ENCODE measurements at places on chromosomes 1 and 21.

DNA sequence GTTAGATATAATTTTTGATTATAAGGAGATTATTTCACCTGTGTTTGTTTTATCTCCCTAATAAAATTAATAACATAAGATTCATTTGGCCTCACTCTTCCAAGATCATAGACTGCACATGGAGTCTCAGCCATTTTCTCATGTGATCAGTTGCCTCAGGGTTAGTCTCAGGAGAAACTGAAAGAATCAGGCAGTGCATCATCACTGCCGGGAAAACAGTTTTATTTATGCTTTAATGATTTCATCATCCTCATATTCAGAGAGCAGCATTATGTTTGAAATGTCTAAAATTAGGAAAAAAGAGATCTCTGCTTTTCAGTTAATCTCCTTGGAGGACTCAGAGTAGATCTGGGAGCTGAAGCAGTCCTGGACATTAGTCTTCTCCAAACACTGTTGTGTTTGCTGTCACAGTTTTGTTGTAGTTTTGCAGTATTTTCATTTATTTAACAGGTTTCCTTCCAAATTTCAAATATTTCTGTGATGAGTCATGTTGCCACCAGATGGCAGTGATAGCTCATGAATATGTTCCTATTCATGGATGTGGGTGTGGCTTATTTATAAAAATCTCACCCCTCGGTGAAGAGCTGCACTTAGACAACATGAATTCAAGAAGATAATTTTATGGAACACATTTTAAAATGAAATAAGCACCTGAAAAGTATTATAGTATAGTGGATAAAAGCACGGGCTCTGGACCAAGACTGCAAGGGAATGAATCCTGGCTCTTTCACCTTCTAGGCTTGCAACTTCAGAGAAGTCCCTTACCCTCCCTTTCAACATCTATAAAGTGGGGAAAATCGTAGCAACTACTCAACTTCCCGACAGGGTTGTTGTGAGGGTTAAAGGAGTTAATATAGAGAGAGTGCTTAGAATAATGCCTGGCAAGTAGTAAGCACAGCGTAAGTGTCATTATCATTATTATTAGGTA lies 31.2 kb downstream of the CHD1L start:
- no peak for DNase-seq

DNA sequence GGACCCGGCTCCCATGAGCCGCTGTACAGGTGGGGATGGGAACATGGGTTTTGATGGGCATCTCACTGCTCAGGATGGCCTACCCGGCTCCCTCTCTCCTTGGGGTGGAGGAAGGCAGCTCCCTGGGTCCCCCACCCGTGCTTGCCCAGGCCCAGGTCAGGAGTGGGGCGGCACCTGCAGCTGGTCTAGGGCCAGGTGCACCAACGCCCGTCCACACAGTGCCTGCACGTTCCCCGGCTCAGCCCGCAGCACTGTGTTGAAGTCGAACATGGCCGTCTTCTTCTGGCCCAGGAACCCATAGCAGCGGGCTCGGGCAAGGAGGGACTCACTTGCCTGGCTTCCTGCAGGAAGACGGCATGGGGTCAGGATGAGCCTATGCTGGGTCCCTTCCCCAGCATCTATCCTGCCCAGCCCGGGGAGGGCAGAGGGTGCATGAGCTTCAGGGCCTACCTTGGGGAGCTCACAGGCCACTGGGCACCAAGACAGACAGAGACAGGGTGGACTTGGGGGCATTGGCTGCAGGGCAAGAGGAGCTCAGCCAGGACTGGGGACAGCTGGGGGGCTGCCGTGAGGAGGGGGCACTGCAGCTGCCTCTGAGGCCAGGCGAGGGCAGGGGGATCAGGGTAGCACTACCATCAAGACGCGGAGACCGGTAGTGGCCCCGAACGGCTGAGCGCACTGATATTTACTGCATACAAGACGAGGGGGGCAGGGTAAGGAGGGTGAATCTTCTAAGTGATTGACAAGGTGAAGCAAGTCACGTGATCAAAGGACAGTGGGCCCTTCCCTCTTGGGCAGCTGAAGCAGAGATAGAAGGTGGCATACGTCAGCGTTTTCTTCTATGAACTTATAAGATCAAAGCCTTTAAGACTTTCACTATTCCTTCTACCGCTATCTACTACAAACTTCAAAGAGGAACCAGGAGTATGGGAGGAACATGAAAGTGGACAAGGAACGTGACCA lies 17.8 kb downstream of the TTC34 start:
- DNase-seq, result no peak

- DNase-seq, result no peak
Measured at GRCh38 chr1:234628089-234628488, 18.1 kb upstream of the IRF2BP2 start.

GRCh38 chr21:38897532-38898421 lies 92.0 kb downstream of the ETS2 start:
- no peak for DNase-seq

DNA sequence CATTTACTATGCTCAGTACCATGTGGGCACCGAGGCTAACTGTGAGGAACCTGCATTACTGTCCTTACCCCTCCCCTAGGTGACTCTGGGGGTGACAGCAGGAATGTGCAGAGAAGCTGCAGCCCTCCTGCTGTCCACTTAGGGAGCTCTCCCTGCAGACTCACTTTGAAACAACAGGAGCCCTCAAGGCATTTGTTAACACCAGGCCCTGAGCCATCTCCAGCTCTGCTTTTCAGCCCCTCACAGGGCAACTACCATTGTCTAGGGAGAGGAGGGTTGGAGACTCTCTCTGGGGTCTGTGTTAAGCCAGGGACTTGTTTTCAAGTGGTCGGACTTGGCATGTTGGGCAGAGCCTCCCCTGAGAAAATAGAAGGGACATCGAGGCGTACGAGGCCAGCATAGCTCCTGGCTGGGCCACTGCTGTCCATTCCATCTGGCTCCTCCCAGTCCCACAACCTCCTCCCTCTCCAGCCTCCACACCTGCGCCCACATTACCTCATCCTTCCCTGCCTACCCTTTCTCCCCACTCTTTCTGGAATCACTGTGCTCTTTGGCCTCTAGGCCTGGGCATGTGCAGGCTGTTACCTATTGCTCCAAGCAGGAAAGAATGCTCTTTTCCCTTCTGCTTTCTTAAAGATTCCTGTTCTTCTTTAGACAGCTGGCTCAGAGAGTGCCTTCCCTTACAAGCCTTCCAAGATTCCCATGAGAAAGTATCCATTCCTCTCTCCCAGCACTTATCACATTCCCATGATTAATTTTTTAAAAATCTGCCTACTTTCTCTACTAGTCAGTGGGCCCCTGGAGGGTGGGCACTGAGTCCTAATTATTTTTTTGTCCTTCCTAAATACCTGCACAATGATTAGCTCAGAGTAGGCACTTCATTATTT lies 102.7 kb upstream of the GCLM start:
- no peak for DNase-seq

- DNase-seq, result no peak
Measured at GRCh38 chr21:46411691-46412090, 47.0 kb upstream of the DIP2A start.

DNA sequence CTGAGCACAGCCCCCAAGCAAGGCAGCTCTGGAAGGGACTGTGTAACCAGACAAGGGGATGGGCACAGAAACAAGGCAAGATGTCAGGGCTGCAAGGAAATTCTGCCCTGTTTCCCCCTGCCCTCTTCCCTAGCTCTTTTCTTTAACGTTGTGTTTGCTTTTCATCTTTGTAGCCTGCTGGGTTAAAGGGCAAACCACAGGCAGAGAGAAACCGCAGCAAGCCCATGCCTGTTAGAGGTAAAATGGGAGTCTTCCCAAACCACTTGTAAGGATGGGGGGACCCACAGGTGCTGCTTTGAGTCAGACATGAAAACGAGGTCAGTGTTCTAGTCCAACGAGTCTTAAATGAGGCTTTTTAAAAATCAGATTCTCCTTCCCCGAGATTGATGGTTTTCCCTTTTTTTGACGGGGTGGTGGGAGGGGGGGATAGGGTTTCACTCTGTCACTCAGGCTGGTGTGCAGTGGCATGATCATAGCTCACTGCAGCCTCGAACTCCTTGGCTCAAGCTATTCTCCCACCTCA lies 13.3 kb downstream of the TGFBR3 start:
- DNase-seq, result no peak

GRCh38 chr1:82143108-82143833 lies 342.5 kb downstream of the ADGRL2 start:
- DNase-seq, result no peak

DNA sequence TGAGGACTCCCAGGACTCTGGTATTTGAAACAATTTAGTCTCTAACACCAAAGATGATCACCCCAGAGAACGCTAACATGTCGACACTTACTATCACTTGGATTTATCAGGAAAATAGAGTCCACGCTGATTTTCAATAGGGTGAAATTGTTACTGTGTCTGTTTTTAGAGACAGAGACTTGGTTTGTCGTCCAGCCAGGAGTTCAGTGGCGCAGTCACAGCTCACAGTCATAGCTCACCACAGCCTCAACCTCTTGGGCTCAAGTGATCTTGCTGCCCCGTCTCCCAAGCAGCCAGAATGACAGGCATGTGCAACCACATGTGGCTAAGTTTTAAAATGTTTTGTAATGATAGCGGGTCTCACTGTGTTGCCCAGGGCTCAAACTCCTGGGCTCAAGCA lies 5.3 kb downstream of the SSU72 start:
- DNase-seq, result no peak

GRCh38 chr1:207960346-207960745 lies 49.4 kb upstream of the CD34 start:
- no peak for DNase-seq

GRCh38 chr1:245837718-245838117 lies 669.4 kb downstream of the SMYD3 start:
- DNase-seq, result no peak

- no peak for DNase-seq
Measured at GRCh38 chr1:61781151-61781550, 38.9 kb downstream of the PATJ start.

DNA sequence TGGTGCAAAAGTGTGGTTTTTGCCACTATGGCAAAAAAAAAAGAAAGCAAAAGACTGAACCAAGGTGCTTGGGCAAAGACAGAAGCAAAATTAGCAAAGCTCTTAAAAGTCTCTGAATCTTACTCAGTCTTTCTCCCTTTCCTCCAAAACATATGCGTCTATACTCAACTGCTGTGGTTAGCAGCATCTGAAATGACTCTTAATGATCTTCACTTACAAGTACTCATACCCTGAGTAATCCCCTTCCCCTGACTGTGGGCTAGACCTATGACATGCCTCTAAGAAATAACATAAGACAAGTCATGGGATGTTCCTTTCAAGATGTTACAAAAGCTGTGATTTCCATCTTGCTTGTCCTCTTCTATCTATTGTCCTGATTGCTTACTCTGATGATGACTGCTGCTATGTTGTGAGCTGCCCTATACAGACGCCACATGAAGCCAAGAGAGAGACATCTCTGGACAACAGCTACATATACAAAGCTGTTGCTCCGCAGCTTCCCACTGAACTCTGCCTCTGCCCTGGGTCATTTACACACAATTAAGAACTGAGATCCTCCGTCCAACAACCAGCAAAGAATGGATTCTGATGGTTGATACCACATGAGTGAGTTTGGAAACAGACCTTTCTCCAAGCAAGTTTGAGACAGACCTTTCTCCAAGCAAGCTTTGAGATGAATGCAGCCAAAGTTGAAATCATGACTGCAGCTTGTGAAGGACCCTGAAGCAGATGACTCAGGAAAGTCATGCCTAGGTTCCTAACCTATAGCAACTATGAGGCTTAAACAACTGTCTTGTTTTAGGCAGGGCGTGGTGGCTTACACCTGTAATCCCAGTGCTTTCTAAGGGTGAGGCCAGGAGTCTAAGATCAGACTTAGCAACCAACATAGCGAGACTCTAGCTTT lies 55.2 kb downstream of the PUM1 start:
- no peak for DNase-seq

DNA sequence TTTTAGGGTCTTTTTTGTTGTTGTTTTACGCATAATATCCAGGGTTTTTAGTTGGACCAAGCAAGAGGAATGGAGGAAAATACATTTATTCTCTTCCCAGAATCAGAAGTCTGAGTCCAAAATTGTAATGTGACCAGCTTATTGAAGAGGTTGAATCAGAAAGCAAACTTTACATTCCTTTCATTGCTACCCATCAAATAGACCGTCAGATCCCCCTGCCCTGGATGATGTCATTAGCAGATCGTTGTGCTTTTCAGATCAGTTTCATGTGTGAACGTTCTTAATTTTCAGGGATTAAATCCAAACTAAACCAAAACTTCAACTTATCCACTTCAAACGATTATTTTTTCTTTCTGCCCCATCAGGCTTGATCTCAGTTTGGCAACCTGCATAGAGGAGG lies 85.7 kb upstream of the NGF start:
- DNase-seq, result no peak

- DNase-seq, result no peak
Measured at GRCh38 chr1:54643736-54644135, 2.1 kb downstream of the MROH7 start.

GRCh38 chr1:104878203-104878909 lies 1128.7 kb downstream of the AMY1C start:
- no peak for DNase-seq

- DNase-seq, result no peak
Measured at GRCh38 chr1:90823686-90824085, 106.6 kb upstream of the BARHL2 start.

DNA sequence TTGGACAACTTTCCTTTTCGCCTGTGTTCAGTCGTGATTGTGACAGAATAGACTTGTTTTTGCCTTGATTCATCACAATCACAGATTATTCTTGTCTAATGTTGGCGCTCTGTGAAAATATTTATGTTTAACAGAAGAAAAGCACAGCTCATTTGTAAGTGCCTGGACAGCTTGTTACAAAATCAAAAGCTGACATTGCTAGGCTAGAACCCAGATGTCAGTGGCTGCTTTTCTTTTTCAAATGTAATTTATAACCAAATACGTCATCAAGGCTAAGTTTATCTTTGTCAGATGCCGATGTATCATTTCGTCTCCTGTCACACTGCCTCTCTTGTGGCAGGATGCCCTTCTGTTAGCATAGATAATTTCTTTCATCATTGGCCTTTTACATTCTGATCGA lies 1227.3 kb downstream of the PLA2G4A start:
- no peak for DNase-seq

DNA sequence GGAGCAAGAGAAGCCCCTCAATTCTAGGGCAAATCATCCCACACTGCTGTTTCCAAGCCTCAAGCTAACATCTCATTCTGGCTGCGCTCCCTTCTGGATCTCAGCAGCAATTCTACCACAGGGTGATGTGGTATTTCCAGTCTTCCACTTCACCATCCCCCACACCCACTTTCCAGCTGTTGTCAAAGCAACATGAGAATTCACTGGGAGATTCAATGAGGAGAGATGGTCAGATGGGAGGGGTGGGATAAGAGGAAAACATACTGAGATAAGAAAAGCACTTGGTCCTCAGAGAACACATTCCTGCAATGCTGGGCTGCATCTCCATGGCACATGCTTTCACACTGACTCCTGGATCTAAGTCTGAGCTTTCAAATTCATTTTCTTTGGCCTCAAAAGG lies 47.3 kb upstream of the LRRC52 start:
- no peak for DNase-seq

GRCh38 chr1:235843461-235843961 lies 23.2 kb downstream of the LYST start:
- DNase-seq, result no peak

- DNase-seq, result no peak
Measured at GRCh38 chr1:211734359-211734758, 58.9 kb upstream of the NEK2 start.

GRCh38 chr21:42309753-42310213 lies 5.4 kb downstream of the TFF3 start:
- peak; percentile 53 for DNase-seq

GRCh38 chr1:99657213-99658030 lies 11.5 kb downstream of the PALMD start:
- DNase-seq, result no peak

Data from activated CD4-positive, alpha-beta T cell treated with anti-CD3 and anti-CD28 coated beads for 1 hour (primary cell).